ENCODE measurements at places on chromosomes 4 and X. TPM values are rescaled to one million over a fixed set of nuclear protein-coding genes. Genes with fewer than 3 reads are reported as not detected.

The ATXN3L gene
- not detected for total RNA-seq

The DRD5 gene
- total RNA-seq: not detected

The COL4A6 gene
- total RNA-seq: 26.9 TPM

The CCDC149 gene
- total RNA-seq: 2.7 TPM

The HSD17B13 gene
- total RNA-seq: not detected

The MAGEA9B gene
- total RNA-seq: not detected

The CT55 gene
- not detected for total RNA-seq

The TLR2 gene
- 101 TPM for total RNA-seq
